Body of pancreas (tissue), 4 donors: ENCODE measurements at places on chromosomes 7 and 10. TPM values are rescaled to one million over a fixed set of nuclear protein-coding genes. Genes with fewer than 3 reads are reported as not detected.
A peak's percentile ranks its signal among the peaks of the same experiment; 100 is the strongest.

KCNH2 gene
- 3.6 TPM for total RNA-seq

CALD1 gene
- total RNA-seq = 72.6 TPM

EIF5AL1 gene
- total RNA-seq = not detected

- DNase-seq = no peak
These were observed 45.7 kb downstream of the ESYT2 start for GRCh38 chr7:158783595-158783994.

DNA sequence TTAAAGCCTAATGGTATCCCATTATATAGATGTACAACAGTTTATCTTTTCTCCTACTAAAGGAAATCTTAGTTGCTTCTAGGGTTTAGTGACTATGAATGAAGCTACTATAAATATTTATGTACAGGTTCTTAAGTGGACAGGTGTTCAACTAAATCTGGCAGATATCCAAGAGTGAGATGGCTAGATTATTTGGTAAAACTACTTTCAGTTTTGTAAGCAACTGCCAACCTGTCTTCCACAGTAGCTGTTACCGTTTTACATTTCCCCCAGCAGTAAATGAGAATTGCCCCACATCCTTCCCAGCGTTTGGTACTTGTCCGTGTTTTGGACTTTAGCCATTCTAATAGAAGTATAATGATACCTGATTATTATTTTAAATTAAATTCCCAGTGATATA, 144.9 kb upstream of the MAGI2 start:
- no peak for DNase-seq

DNA sequence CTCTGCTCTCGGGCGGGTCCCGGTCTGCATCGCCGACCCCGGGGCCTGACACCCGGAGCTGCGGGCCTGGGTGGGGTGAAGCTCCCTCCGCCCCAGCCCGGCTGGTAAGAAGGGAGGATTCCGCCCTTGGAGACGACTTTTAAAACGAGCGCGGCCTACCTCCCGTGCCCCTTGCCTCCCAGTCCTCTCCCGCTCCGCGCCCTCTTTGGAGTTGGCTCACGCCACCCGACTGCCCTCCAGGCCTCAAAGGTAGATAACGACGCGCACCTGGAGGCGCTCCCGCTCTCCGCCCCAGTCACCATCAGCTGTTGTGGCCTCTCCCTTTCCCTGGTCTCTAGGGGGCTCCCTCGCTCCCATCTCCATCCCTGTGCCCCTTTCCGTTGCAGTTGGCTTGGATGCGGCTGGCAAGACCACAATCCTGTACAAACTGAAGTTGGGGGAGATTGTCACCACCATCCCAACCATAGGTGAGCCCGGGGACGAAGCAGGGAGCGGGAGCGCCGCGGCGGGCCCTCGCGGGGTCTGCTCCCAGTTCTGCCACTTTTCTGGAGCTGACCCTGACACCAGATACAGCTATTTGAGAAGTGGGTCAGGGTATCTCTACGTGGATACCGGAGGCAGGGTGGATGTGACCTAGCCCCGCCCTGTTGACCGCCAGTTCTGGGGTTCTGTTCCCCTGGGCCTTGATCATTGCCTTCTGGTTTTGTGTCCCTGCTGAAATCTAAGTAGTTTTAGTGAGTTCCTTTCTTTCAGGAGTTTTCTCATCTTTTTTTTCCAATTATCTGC, 679 bp downstream of the ARF5 start:
- DNase-seq = peak; percentile 90

GRCh38 chr10:127300868-127301321, 104.5 kb upstream of the INSYN2A start:
- peak; percentile 37 for DNase-seq

GRCh38 chr7:2199528-2199927, 33.2 kb downstream of the MAD1L1 start:
- DNase-seq = no peak

DNA sequence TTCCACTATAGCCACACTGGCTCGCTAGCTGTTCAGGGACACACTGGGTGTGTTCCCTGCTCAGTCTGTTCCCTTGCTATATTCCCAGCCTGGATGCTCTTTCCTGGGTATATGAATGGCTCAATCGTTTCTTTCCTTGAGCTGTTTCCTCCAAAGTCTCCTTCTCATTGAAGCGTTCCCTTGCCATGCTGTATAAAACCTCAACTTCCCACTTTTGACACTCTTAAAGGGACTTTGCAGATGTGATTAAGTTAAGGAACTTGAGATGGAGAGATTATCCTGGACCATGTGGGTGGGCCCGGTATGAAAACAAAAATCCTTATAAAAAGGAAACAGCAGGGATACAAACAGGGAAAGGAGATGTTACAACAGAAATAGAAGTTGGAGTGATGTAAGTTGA, 973.1 kb downstream of the LRMDA start:
- no peak for DNase-seq

GRCh38 chr7:80095545-80095944, 39.1 kb upstream of the GNAI1 start:
- DNase-seq = no peak

GRCh38 chr7:133295484-133295883, 42.6 kb downstream of the EXOC4 start:
- DNase-seq = no peak

DNA sequence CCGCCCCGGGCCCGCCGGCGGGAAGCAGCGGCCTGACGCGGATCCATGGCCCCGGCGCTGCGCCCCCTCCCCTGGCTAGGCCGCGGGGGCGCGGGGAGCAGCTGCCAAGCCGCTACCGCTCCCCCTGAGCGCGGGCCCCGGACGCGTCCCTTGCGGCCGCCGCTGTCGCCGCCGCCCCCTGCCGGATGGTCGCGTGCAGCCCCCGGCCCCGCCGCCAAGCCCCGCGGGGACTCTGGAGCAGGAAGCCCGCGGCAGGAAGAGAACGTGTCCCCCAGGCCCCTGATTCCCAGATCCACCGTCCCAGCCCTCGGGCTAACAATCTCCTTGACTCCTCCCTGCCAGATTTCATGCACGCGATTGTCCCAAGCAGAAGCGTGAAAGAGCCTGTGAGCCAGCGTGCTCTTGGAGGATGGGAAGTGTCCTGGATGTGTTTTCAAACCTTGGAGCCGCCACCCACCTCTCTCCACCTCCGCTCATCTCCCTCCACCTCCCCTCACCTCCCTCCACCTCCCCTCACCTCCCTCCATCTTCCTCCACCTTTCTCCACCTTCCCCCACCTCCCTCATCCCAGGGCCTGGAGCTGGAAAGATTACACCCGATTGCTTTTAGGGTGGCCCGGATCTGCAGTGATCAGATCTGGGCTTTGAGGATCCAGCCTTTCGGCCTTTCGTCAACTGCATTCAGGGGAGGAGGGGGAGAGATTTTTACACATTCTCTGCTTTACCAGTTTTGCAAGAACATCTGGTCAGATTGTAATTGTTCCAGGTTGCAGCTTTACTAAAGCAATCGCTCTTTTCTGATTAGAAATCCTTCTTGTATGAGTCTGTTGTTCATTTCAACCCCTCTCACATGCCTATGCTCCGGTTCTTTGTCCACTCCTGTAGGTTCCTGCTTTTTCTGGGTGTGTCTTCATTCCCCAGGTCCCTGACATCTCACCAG, 570 bp upstream of the PRTFDC1 start:
- peak; percentile 40 for DNase-seq

GRCh38 chr10:76178532-76179292, 747.3 kb downstream of the LRMDA start:
- no peak for DNase-seq
